ENCODE measurements at places on chromosomes 7 and 10. TPM values are rescaled to one million over a fixed set of nuclear protein-coding genes. Genes with fewer than 3 reads are reported as not detected.

RBM20 gene
- total RNA-seq = 0.19 TPM

MYH16 gene
- not detected for total RNA-seq

TNKS2 gene
- total RNA-seq = 56.1 TPM

IDI2 gene
- not detected for total RNA-seq

DOCK1 gene
- total RNA-seq = 77.5 TPM

FOXP2 gene
- total RNA-seq = not detected

SUGCT gene
- total RNA-seq = 17.8 TPM

TBX20 gene
- 11.5 TPM for total RNA-seq

ADRA2A gene
- total RNA-seq = under 0.01 TPM

SAP25 gene
- total RNA-seq = not detected

GIMAP2 gene
- 2.5 TPM for total RNA-seq

STEAP4 gene
- total RNA-seq = 0.19 TPM

GFRA1 gene
- 0.56 TPM for total RNA-seq

TFEC gene
- total RNA-seq = not detected

SKIDA1 gene
- 0.58 TPM for total RNA-seq

NUTM2A gene
- 0.28 TPM for total RNA-seq

LRRC18 gene
- total RNA-seq = not detected

CPA2 gene
- not detected for total RNA-seq

COBL gene
- not detected for total RNA-seq

HOXA5 gene
- 0.85 TPM for total RNA-seq

COL28A1 gene
- under 0.01 TPM for total RNA-seq

IQUB gene
- 0.19 TPM for total RNA-seq

DNAJC30 gene
- total RNA-seq = 3.6 TPM

SYCE1 gene
- 0.19 TPM for total RNA-seq

FGFR2 gene
- total RNA-seq = 0.19 TPM

NUPR2 gene
- not detected for total RNA-seq

CYP17A1 gene
- total RNA-seq = not detected

GNAT3 gene
- total RNA-seq = 0.28 TPM
